ENCODE measurements at places on chromosomes 5 and 9.

DNA sequence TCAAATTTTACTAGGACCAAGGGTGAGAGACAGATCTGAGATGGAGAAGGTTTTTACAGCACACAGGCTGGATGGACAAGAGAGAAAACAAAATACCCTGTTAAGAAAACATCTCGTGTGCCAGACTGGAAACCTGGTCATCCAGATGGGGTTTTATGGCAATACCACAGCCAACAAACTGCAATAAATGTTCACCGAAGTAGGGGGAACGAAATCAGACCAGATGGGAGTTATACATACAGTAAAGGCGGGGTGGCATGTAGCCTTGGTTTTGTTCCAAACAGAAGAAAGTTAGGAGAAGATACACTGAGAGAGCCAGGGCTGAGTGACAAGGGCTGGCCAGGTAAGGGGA lies 63.3 kb downstream of the DCP2 start:
- no peak for DNase-seq

GRCh38 chr5:95410279-95410678 lies 19.1 kb downstream of the FAM81B start:
- no peak for DNase-seq

- no peak for DNase-seq
These were observed 4.0 kb downstream of the PHF19 start for GRCh38 chr9:120872791-120873502.

GRCh38 chr9:121822093-121823085 lies 171.0 kb downstream of the DAB2IP start:
- no peak for DNase-seq

GRCh38 chr5:17315710-17316221 lies 98.3 kb downstream of the BASP1 start:
- DNase-seq, result no peak

All from suprapubic skin (tissue), 4 donors.